Left cardiac atrium (tissue), 4 donors: ENCODE measurements at places on chromosomes 2 and 18.
A peak's percentile ranks its signal among the peaks of the same experiment; 100 is the strongest.

DNA sequence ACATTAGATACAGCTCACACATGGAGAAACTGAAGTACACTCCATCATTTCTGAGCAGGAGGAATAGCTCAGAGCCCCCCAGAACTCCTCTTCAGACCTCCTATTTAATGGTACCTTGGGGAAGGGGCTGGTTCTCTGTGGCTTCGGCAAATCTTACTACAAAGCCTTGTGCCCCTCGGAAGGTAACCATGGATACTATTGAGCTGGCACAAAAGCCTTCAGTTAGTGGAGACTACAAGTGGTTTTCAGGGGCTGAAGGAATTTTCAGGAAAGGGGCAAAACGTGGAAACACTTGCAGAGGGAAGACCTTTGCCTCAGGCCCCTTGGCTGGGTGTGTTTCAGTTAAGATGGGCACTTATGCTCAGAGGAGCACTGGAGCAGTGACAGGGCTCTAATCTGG is 1.1 kb upstream of the FAM237A start:
- no peak for DNase-seq

DNA sequence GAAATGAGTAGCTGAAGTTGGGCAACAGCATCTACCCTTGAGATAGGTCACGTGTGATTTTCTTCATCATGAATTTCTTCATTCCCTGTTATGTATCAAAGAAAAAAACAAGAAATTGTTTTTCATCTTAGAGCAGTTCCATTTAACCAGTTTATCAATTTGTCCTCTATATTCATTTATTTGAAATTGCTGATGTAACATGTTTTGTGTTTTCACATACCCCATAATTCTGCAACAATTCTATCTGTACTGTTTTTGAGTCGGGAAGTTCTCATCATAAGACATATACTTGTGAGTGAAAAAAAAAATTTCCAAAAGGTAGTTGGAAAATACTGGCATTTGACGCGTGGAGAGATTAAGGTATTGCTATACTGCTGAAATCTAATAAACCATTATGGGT is 422.6 kb upstream of the REG3G start:
- DNase-seq, result no peak

DNA sequence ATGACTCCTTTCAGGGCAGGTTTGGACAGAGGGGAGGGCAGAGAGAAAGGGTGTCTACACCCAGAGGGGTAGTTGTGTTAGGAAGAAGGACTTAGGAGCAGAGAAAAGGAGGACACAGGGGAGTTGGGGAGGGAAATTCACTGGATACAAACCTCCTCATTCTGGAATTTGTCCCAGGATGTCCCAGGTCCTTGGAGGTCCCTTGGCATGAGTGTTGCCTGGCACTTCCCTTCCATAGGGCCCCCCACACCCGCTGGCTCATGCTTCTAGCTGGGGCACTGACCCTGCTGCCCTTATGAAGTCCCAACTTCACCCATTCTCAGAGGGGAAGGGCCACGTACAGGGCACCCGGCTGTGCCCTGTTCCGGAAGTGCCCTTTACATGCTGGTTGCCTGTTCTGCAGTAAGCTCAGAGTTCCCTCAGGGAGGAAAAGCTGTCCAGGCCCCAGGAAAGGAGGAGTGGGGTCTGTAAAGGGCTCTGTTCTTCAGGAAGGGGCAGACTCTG is 93.6 kb upstream of the SMAD2 start:
- DNase-seq, result no peak

DNA sequence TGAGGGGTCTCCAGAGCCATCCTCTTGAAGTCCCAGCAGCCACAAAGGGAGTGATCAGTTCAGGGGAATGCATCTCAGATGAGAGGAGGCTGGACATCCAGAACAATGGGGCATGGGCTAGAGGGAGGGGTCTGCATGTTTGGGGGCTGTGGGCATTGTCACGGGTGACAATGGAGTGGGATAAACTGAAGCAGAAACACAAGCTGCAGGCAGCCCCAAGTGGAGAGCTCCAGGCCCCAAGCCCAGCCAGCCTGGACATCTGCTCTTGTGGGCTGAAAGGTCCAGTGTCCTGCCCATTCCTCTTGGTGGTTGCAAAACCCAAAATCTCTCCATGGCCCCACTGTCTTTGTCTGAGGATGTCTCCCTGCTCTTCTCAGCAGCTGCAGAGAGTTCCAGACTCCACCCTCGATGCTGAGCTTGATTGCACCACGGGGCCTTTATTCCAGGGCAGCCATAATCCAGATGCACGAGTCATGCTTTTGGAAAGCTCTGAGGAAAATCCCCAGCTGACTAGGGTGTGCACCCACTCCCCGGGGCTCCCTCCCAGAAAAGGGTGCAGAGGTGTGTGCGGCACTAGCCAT is 149.4 kb downstream of the TNS1 start:
- DNase-seq, result peak; percentile 55

DNA sequence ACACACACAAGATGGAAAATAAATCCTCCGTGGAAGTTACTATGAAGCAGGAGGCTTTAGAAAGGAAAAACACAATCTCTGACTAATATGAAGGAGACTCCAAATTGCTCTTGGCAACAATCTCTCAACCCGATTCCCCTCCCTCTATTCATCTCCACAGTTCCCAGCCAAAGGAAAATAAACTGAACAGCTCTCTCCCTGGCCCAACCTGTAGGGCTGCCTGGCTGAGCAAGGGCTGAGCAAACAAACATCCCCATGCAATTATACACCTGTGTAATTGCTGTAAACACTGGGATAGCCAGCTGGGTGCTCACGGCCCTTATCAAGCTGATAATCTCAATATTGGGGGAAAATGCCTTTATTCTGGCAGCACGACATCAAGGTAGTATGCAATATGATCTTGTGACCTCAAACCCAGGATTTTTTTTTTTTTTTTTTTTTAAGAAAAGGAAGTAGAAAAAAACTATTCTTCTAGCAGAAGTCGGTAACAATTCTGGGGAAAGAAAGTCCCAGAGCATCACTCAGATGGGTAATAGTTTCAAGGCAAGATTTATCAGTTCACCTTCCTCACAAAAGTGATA is 203.3 kb upstream of the SMAD2 start:
- DNase-seq, result no peak

GRCh38 chr18:79495591-79496071 is 99.9 kb downstream of the NFATC1 start:
- DNase-seq, result no peak

- no peak for DNase-seq
Observed at GRCh38 chr2:152766928-152767327, 48.5 kb downstream of the ARL6IP6 start.

GRCh38 chr2:150705767-150706166 is 218.3 kb upstream of the RND3 start:
- DNase-seq, result no peak

DNA sequence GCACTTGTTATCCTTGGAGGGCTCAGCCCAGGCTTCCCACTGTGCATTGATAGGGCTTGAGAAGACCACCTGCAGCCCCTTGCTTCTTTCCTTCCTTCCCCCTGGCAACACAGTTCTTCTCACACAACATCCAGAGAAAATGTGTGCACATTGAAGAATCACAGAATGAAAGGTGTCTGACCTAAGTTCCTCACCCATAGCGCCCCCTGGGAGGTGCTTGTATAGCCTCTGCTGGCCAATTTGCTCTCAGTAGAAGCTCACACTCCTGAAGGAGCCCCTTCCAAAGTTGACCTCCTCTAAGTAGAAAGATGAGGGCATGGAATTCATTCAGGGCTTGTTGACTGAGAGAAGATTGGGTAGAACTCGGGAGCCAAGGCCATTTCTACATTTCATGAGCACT is 758.4 kb upstream of the KLHL29 start:
- no peak for DNase-seq

- no peak for DNase-seq
Observed at GRCh38 chr2:61550375-61551209, 12.4 kb upstream of the XPO1 start.

DNA sequence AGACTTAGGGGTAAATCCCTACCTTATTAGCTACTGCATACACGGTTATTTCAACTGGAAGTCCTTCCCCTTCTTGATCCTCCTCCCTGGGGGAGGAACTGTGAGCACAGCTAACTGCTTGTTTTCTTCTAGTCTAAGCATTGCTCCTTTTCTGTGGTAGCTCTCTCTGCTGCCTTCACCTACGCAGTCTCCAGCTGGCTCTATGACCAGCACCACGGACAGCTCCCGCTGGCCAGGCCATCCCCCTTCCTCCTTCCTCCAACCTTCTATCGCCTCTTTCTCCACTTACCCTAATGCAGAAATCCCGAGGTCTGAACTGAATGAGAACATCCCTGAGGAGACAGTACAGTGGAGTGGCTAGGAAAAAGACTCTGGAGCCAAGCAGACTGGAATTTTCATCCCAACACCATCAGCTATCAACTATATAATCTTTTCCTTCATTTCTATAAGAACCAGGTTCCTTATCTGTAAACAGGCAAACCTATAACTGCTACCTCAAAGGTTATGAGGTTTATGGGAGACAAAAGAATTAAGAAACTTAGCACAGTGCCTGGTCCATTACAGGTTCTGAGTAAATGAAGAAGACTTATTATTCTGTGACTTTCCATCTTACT is 4.7 kb upstream of the CFAP65 start:
- no peak for DNase-seq

GRCh38 chr18:3179430-3180089 is 40.2 kb downstream of the MYOM1 start:
- no peak for DNase-seq

DNA sequence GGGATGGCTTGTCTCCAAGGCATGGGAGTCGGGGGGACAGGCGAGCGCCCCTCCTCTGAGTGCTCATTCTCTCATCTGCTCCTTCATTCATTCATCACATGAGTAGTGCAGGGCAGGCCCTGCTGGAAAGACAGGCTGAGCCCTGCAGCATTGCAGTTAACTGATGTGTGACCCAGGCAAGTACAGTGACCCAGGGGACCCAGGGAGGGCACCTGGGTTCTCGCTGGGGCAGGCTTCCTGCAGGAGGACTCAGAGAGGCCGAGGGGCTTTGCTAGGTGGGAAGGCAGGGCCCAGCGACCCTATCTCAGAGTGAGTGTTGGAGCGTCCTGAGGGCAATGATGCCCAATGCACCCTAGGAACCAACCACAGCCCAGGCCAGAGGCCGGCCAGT is 30.6 kb downstream of the HJURP start:
- no peak for DNase-seq

- no peak for DNase-seq
Observed at GRCh38 chr2:54966837-54967236, 83.4 kb downstream of the RTN4 start.

GRCh38 chr2:43853141-43854081 is 14.6 kb downstream of the ABCG8 start:
- no peak for DNase-seq

DNA sequence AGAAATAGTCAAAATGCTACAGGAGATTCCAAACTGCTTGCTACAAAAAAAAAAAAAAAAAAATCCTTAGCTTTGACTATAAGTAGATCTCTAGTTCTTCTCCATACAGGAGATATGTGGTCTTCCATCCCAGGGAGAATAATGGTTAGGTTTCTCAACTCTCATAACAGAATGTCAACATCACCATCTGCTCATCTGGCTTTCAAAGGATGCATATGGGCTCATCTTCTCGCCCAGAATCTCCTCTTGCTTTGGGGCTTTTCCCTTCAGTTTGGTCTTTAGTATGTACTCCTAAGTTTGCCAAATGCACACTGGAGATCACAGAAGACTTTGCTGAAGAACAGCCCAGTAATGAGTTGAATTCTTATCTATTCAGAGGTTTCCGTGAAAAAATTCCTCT is 240.7 kb downstream of the NRXN1 start:
- DNase-seq, result no peak

DNA sequence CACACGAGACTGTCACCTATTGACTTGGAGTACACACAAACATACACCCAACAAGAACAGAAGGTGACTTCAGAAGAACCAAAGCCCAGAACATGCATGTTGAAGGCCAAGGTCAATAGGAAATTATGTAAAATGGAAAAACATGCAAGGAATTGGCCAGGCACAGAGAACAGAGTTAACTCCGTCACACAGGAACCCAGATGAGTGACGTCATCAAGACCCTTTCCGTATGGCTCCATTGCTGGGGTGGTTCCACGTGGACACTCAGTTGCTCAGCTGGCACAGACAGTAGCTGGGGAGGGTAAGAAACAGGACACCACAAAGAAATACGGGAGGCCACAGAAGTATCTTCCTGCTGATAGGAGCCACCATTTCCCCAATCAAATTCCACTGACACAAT is 18.4 kb downstream of the SOX11 start:
- no peak for DNase-seq

- DNase-seq, result no peak
Observed at GRCh38 chr2:32425719-32426141, 68.9 kb downstream of the BIRC6 start.

GRCh38 chr2:17107151-17107550 is 411.1 kb downstream of the RAD51AP2 start:
- no peak for DNase-seq
